ENCODE measurements at places on chromosomes 5 and 9. TPM values are rescaled to one million over a fixed set of nuclear protein-coding genes. Genes with fewer than 3 reads are reported as not detected.

GRCh38 chr9:18208166-18209059, 265.5 kb upstream of the ADAMTSL1 start:
- no peak for DNase-seq

GRCh38 chr9:130938652-130939404, at the start of gene FIBCD1:
Gene FIBCD1 (minus strand): TSS chr9:130939247. CDS start chr9:130938607, 640 bp downstream.
- no peak for DNase-seq

GRCh38 chr9:536597-537511, 304.6 kb upstream of the DMRT1 start:
- no peak for DNase-seq

DNA sequence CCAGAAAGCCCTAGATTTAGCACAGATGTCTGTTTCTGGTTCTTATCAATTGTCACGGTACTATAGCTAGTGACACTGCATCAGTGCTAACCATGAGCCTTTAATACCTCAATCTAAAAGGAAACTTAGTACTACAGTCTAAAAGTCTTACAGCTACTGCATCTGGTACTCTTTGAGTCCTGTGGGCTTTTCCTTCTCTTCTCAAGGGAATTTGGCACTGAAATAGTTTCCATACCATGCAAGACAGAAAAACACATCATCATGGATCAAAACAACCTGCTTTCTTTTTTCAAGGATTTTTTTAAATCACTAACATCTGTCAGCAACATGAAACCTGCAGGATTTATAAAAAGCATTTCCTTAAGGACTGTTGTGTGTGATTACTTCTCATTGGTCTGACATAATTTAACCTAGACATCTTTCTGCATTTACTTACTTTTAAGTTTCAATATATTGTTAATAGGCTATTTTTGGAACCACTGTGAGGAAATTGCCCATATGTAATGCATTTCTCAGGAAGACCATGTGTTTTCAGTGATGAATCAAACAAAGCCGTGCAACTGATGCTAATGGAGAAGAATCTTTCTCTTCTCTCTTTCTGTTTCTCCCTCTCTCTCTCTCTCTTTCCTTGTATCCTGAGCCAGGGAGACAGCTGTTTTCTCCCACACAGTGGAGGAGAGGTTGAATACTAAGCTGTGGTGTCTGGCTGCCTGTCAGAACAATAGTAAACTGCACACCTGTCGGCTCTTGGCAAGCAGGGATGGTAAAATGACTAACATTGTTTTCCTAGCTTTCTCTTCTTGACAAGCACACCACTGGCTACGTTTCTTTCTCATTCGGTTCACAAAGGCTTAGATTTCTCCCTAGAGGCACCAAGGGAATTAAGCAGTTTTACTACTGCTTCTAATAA, 273.4 kb downstream of the CSNK1G3 start:
- no peak for DNase-seq

- DNase-seq, result no peak
Observed at GRCh38 chr5:54415147-54415546, 40.4 kb upstream of the HSPB3 start.

DNA sequence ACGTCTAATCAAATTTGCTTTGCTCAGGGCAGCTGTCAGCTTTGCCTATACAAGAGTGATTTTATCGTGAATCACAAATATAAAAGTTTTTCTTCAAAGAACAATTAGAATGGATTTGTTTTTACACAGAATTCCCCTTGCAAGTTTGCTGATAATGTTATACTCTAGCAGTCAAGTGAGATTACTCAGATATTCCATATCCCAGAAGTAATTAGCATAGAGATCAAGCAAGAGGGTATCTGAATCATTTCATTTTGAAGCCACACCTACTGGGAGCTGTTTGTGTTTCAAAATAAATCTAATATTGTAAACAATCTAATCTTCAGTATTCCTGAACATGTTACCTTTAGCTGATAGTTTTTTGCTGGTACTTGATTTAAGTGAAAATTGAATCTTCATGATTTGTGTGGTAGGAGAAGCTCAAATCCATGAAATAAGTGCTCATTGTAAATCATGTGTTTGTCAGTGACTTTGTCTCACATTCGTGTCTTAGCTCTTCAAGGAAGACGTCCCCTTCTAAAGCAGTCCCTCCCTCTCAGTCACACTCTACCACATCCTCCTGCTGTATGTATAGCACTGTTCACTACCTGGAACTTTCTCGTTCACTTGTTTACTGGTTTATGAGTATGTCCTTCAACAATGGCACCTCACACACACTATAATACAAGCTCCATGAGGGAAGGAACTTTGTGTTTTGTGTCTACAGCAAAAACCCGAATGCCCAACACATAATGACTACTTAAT, 3.3 kb upstream of the TTC39B start:
- no peak for DNase-seq

- no peak for DNase-seq
Observed at GRCh38 chr9:88477300-88477751, 57.7 kb upstream of the NXNL2 start.

DNA sequence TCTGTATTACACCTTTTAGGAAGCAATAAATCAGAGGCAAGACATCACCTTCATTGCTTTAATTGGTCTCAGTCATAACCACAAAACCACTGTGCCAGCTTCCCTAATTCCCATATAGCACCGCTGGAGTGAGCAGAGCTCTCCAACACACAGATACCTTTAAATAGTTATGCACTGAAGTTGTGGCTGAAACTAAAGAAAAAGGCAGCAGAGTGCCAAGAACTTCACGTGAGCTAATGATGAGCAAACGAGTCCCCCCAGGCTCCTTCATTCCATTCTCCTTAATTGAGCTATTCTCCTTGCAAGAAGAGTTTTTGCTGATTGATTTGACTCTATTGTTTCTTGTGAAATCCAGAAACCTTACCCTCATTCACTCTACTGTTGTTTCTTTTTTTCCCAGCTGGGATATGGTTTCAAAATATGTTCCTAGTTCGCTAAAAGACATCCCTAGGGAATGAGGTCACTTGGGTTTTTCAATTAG, 501.5 kb downstream of the SPATA31D1 start:
- DNase-seq, result no peak

Gene PRRX2
- total RNA-seq, result 1.4 TPM

Gene HDAC3
- total RNA-seq, result 30.9 TPM

Gene FBN2
- 41.2 TPM for total RNA-seq

Gene HCN1
- not detected for total RNA-seq

Gene SIGMAR1
- 134 TPM for total RNA-seq

Gene PCDHGA3
- 4.0 TPM for total RNA-seq

Gene TMEM8B
- 3.0 TPM for total RNA-seq

Gene HTR1A
- total RNA-seq, result not detected

Data from glomerular endothelial cell (primary cell).